Activated T-cell treated with anti-CD3 and anti-CD28 coated beads, Interleukin-2, amount 50 U/mL, for 4 hours (primary cell): ENCODE measurements at places on chromosomes 16 and 17. TPM values are rescaled to one million over a fixed set of nuclear protein-coding genes. Genes with fewer than 3 reads are reported as not detected.

Gene GH2
- not detected for total RNA-seq

GRCh38 chr16:69334696-69335095, 4.3 kb upstream of the PDF start:
- DNase-seq = no peak

Gene CCDC200
- not detected for total RNA-seq

Gene SLC13A2
- total RNA-seq = not detected

DNA sequence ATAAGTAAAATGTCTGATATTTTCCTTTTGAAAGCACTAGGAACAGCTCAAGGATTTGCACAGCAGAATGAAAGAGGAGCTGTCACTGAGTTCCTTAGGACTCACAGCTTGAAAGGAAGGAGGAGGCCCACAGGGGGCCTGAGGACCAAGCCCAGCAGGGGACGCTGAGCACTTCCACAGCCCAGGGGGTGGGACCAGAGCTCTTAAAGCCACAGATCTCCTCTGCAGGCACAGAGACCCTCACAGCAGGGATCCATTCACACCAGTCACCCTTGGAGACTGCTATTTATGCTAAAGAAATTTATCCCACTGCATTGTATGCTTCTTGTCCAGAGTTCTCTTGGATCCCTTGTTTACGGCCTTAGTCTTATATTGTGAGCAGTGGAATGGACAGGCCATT, 253.3 kb downstream of the STX8 start:
- no peak for DNase-seq

DNA sequence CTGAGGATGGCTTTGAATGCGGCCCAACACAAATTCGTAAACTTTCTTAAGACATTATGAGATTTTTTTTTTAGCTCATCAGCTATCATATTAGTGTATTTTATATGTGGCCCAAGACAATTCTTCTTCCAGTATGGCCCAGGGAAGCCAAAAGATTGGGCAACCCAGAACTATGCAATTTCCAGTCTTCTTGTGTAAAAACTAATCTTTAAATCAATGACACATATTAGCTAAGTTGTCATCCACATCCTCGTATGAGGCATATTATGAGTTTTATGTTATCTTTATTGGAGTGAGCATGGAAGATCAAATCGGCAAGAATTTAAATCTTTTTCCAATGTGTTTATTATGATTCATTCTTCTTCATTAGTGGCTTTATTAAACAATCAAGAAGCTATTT, 198.6 kb upstream of the HSBP1 start:
- no peak for DNase-seq

Gene TEN1
- total RNA-seq = 11.9 TPM
